ENCODE measurements at places on chromosomes 11 and 22.

DNA sequence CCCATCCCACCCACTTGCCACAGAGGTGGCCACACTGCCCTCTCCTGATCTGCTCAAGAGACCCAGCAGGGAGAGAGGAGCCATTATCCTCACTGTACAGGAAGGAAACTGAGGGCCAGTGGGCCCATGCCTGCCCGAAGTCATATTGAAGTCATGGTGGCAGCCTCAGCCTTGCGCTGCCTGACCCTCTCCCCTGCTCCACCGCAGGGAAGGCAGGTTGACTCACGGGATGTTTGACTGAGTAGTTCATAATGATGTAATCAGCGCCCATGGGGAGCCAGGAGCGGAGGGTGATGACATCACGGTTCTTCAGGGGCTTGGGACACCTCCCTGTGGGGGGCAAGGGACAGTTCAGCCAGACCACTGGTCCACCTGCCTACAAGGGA, 6.1 kb upstream of the ARAP1 start:
- DNase-seq: no peak

- DNase-seq: no peak
These were observed 278 bp downstream of the ROM1 start for GRCh38 chr11:62613291-62613778.

- DNase-seq: peak; percentile 89
These were observed 39.0 kb upstream of the ADA2 start for GRCh38 chr22:17258015-17258787.

GRCh38 chr11:9774591-9775397, 110.9 kb downstream of the SWAP70 start:
- DNase-seq: no peak

- DNase-seq: no peak
These were observed 56.3 kb upstream of the SOX6 start for GRCh38 chr11:16412525-16413172.

DNA sequence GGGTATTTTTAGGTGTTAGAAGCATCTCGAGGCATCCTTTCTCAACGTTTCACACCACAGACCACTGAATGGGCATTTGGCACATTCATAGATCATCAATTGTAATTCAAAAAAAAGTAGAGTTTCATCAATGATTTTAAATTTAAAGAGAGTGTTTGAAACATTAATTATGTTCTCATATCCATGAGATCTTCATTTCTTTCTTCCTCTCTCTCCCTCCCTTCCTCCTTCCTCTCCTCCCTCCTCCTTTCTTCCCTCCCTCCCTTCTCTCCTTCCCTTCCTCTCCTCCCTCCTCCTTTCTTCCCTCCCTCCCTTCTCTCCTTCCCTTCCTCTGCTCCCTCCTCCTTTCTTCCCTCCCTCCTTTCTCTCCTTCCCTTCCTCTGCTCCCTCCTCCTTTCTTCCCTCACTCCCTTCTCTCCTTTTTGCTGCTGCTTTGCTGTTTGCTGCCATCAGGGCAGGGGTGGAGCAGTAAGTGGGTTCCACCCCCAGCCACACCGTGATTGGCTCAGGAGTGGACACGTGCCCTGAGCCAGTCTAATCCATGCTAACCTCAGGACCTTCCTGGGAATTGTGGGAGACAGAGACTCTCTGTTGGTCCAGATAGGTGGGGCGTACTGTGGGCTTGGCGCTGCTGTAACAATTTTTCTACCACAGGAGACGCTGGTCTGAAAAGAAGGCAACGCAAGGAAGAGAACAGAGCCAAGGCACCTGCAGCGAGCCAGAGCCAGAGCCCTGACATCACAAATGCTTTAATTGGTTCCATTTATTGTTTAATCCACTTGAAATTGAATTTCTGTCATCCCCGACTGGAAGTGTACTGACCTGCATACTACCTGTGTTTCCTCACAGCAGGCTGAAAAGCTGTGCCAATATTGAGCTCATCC, 33.7 kb upstream of the APOBEC3A start:
- DNase-seq: no peak

DNA sequence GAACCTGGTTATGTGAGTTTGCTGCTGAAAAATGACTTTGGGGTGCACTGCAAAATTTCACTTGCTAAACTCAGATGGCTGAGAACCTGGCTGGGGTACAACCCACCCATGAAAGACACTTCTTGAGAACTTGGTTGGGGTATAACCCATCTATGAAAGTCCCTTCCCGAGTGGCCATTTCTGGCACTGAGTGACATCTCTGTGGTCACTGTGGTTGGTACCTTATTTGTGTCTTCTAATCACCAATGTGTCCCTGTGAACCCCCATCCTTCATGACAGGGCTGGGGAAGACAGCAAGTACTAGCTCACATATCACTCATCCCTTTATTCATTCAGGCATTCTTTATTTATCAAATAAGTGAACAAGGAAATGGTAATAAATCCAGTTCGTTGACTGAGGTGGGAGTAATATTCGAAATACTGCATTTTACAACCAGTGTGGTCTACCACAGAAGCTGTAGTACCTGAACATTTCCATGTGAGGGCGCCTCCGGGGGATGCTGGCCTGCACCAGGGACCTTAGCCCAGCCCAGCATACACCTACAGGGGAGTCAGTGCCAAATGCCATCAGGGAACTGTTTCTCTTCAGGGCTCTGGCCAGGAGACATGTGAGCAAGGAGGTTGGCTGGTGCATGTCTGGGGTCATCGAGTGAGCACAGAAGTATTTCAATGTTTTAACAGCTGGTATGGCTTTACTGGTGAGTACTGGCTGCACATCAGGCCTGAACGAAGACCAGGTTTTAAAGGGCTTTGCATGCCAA, 122.1 kb downstream of the CSNK2A3 start:
- peak; percentile 9 for DNase-seq

- DNase-seq: no peak
These were observed 257.8 kb upstream of the LUZP2 start for GRCh38 chr11:24238771-24239645.

GRCh38 chr22:29855611-29856181, 17.6 kb upstream of the ASCC2 start:
- DNase-seq: no peak

DNA sequence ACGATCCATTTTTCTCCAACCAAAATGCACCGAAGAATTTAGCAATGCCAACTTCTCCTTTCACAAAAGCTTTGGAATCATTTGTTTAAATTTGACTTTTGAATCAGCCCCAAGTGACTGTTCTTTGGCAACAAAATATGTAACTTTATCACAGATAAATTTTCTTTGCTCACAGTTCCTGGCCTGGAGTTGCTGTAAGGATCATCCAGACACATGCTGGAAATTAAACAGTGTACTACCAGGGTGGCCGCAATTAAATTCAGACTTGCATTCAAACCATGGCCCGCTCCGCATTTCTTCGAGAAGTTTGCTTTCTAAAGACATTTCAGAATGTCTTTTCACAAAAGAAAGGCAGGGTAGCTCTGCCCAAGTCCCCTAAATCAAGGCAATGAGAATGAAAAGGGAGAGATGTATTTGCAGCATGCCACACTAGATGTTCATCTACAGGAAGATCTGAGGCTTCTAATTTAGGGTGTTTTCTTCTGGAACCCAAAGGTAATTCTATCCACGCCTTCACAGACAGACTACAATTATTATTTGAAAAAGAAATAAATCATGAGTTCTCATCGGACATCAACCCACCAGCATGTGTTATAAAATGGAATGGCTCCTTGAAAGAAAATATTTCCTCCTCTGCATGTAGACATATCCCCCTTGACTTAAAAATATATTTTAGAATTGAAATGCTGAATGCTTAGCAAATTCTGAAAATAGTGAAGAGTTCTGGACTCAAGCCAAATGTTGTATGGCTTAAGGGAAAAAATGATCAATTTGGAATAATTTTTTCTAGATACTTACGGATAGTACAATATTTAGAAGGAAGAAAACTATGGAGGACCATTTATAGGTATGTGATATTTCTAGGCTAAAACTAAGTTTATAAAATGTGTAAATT, 189.7 kb upstream of the BLID start:
- DNase-seq: no peak

- DNase-seq: no peak
These were observed 48.8 kb downstream of the MYEOV start for GRCh38 chr11:69342588-69343330.

DNA sequence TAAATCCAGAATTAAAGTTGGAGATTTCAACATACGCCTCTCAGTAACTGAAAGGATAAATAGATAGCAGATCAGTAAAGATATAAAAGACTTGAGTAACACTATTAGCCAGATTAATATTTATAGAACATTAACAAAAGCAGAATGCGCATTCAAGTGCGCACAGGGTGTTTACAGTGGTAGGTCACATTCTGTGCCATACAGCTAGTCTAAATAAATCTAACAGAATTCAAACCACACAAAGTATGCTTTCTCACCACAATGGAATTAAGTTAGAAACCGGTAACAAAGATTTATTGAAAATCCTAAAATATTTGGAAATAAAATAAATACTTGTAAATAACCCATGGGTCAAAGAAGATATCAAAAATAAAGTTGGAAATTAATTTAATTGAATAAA, 341.0 kb downstream of the DYNC2H1 start:
- DNase-seq: no peak

- no peak for DNase-seq
These were observed 28.6 kb downstream of the LRRC32 start for GRCh38 chr11:76641905-76642304.

DNA sequence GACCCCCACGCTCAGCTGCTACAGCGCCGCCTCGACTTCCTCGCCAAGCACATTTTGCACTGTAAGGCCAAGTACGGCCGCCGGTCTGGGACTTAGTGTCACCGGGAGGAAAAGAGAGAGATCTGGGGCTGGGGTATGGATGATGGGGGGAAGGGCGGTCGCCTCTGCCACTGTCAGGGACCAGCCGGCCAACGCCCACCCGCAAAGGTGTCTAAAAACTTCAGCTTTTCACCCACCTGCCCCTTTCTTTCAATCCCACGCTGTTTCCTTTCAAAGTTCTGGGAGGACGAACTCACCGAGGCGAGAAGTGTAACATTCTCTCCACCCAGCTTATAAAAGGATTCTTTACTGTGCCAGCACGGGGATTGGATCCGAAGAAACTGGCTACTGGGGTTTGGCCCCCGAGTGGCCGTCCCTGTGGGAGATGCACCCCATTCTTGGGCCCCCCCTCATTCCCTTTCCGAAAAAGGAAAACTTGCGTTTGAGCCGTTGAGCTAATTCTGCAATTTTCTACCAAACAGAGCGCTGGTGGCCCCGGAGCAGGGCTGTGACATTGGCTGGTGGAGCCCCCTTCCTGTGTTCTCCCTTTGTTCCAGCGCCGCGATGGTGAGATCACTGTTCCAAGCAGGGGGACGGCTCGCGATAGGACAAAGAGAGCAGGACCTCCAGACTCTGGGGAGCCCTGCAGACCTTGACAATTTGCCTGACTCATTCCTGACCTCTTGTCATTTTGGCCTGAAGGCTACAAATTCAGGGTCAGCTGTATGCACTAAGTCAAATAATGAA, 1.8 kb downstream of the FJX1 start:
- no peak for DNase-seq

DNA sequence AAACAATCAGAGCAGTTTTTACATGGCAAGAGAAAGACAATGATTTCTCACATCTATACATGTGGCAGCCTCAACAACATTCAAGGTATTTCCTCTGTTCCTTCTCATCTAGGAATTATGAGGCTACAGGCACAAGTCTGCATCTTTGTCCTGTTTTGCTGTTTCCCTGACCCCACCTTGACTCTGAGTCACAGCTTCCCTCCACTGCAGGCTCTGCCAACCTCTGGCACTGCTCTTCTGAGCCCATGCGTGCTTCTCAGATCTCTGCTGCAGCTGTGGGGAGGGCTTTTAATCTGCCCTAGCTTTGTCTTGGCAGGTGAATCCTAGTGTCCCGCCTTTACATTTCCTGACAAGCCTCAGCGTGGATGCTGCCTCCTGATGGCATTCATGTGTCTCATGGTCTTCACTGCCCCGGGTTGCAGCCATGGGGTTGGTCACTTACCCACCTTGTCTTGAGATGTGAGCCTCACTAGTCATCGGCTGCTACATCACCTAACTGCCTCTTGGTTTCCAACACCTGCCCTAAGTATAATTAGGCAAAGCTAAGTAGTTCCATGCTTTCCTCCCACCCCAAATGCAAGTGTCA, 578.5 kb downstream of the TBC1D22A start:
- no peak for DNase-seq

DNA sequence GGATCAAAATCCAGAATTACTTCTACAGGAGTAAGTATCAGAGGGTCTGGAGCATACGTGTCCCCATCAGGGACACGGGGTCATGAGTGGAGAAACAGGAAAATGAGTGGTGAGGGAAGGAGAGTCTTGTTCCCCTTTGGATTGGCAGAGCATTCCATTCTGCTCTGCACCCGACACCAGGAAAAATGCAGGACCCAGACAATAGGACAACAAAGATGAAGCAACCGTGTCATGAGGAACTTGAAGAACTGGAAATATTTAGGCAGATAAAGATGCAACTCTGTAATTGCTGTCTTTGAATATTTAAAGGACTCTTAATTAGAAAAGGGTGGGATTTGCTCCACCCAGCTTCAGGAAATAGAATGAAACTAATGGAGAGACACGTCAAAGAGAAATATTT, 89.0 kb upstream of the BLID start:
- DNase-seq: no peak

DNA sequence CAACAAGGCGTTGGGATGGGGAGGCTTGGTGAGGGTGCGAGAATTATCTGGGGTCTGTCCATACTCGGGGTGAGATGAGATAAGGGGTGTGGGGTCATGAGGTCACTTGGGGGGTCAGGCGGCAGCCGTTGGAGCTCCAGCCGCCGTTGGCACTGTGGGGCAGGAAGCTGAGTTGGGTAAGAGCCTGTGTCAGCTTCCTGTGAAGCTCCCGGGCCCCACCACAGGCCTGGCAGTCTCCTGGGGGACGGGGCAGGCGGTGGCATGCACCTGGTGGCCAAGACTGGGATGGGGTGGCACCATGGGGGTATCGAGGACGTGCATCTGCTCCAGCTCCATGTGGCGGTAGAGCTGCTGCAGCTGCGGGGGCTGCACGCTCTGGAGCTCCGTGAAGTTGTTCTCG, 7.1 kb upstream of the MYBPC3 start:
- peak; percentile 25 for DNase-seq

GRCh38 chr11:66118847-66119246, 48.8 kb downstream of the PACS1 start:
- DNase-seq: no peak

GRCh38 chr11:85661972-85662664, 2.8 kb downstream of the CREBZF start:
- DNase-seq: no peak

- DNase-seq: no peak
These were observed 13.3 kb upstream of the NRIP3 start for GRCh38 chr11:9016916-9017642.

GRCh38 chr11:65500387-65501185, 1.7 kb downstream of the MALAT1 start:
- peak; percentile 66 for DNase-seq

DNA sequence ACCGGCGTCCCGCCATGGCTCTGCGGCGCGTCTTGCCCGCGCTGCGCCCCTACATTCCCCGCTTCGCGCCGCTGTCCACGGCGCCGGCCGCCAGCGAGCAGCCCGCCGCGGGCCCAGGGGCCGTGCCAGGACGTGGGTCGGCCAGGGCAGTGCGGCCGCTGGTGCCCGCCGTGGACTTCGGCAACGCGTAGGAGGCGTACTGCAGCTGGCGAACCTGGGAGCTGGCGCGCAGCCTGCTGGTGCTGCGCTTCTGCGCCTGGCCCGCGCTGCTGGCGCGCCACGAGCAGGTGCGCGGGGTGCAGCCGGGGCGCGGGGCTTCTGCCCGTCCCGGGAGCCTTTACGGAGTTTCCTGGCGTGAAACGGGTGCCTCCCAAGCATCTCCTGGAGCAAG, 20.1 kb downstream of the DGCR6L start:
- DNase-seq: no peak
